Stimulated activated CD8-positive, alpha-beta memory T cell treated with anti-CD3 and anti-CD28 coated beads, Interleukin-2, amount 100 ng/mL, for 1 hour (primary cell): ENCODE measurements at places on chromosomes 5 and 9.

GRCh38 chr5:88613051-88613450 lies 269.9 kb downstream of the MEF2C start:
- DNase-seq = no peak

DNA sequence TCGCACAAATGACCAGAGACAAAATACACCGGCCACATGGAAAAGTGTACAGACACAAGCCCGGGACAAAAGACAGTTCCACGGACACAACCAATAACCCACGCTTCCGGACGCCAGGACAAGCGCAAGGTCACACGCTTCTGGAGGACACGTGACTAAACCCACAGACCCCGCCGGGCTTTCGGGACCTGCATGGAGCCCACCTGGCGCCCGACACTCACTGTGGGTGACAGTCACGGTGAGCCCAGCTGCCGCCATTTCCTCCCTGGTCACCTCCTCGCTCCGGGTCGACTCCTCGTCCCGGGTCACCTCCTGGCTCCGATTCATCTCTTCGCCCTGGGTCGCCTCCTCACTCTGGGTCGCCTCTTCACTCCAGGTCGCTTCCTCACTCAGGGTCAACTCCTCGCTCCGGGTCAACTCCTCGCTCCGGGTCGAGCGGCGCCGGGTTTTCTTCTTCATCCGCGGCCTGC lies 470 bp downstream of the BAG1 start:
- no peak for DNase-seq

GRCh38 chr9:2526071-2526828 lies 95.3 kb upstream of the VLDLR start:
- no peak for DNase-seq

- DNase-seq = no peak
These were observed 364.9 kb downstream of the ICE1 start for GRCh38 chr5:5787373-5787772.

DNA sequence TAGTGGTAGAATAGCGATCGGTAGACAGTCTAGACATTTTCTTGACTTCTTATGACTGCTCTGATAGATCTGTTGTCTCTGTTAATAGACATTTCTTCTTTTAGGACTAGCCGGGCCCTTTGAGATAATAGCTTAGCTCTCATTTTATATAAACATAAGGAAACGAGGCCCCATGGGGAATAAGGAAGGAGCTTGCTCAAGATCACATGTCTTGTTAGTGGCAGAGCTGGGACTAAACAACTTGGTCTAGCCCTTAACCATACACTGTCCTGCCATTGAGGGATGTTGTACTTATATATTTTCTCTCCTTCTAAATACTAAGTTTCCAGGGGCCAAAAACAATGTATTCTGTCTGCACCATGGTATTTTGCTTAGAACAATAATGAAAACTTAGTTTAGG lies 140.0 kb downstream of the GCNT1 start:
- DNase-seq = no peak
